ENCODE measurements at places on chromosomes 7 and 10. TPM values are rescaled to one million over a fixed set of nuclear protein-coding genes. Genes with fewer than 3 reads are reported as not detected.

Gene FUOM
- 26.2 TPM for total RNA-seq

Gene CCNJ
- 5.4 TPM for total RNA-seq

Gene NCF1
- 5.8 TPM for total RNA-seq

Gene ADAM22
- total RNA-seq = 5.8 TPM

Measured in subcutaneous adipose tissue (tissue), 4 donors.